ENCODE measurements at places on chromosomes 5 and 9. TPM values are rescaled to one million over a fixed set of nuclear protein-coding genes. Genes with fewer than 3 reads are reported as not detected.

C9orf153 gene
- total RNA-seq, result 10.2 TPM

SPINK13 gene
- 0.50 TPM for total RNA-seq

TNC gene
- total RNA-seq, result 3.3 TPM

CD14 gene
- total RNA-seq, result 23.7 TPM

KIF2A gene
- total RNA-seq, result 80.0 TPM

Data from testis (tissue), 5 donors.